ENCODE measurements at places on chromosomes 11 and 22. TPM values are rescaled to one million over a fixed set of nuclear protein-coding genes. Genes with fewer than 3 reads are reported as not detected.

The BACE1 gene
- total RNA-seq = 16.6 TPM

- no peaks in the 10 kb centered on the region for H3K4me1 ChIP-seq
- H3K27ac ChIP-seq = no peak overlapping the region
- H3K27me3 ChIP-seq = no peaks in the 10 kb centered on the region
- H3K4me3 ChIP-seq = no peak overlapping the region
- no peak for DNase-seq
- no peaks in the 10 kb centered on the region for H3K36me3 ChIP-seq
Measured at GRCh38 chr11:108405706-108406105, 61.6 kb downstream of the C11orf65 start.

DNA sequence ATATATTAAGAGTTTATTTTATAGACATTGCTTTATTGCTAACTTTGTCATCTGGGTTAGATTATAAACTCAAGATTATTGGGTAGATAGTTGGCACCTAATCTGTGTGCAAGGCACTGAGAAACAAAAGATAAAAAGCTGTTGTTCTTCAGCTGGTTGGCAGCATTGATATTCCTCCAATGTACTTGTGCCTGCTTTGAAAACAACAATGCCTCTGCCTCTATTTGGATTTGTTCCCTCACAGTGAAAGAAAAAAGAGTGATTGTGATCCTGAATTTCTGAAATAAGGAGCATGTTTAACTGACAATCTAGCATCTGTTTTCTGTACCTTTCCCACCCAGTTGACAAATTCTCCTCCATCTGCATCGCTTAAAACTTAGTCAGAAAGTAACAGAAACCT is 98.3 kb downstream of the TYR start:
- no peaks in the 10 kb centered on the region for H3K4me1 ChIP-seq
- no peak overlapping the region for H3K27ac ChIP-seq
- no peak for DNase-seq
- no peaks in the 10 kb centered on the region for H3K36me3 ChIP-seq
- H3K4me3 ChIP-seq = no peak overlapping the region

The CCT8L2 gene
- not detected for total RNA-seq

The TMEM191B gene
- total RNA-seq = 0.13 TPM

GRCh38 chr22:37051391-37052385 is at the start of gene KCTD17:
Gene KCTD17 (plus strand): TSS chr22:37051742. CDS start chr22:37051761, 19 bp downstream.
- H3K4me3 ChIP-seq = peak within 1 kb of the TSS; percentile 53
- peaks cover 32% of the 10 kb centered on the region for H3K4me1 ChIP-seq
- H3K36me3 ChIP-seq = peaks cover 15% of the 10 kb centered on the region
- peak; percentile 88 for DNase-seq
- no peaks in the 10 kb centered on the region for H3K27me3 ChIP-seq

The NXPE2 gene
- total RNA-seq = 0.18 TPM

The GLYATL1 gene
- 0.58 TPM for total RNA-seq

The NTM gene
- total RNA-seq = 8.5 TPM

GRCh38 chr22:38706101-38706900 is 557 bp downstream of the GTPBP1 start:
- H3K4me1 ChIP-seq = peaks cover 32% of the 10 kb centered on the region
- no peaks in the 10 kb centered on the region for H3K27me3 ChIP-seq

DNA sequence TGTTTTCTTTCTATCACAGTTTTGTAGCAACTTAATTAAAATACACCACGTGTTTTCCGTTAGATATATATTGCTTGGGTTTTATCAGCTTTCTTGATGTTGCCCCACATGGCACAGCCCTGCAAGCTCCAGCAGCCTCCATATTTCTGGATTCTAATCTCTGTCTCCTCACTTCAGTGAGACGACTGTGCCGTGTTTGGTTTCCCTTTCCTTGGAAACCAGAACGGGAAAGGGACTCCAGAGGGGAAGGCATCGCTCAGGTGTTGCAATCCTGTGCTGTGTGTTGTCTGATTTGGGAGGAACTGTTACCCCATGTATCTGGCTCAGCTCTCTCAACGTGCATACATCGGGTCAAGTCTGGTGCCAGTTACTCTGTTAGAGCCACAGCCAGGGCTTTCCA is 464.2 kb upstream of the B3GAT1 start:
- no peaks in the 10 kb centered on the region for H3K4me1 ChIP-seq
- H3K27ac ChIP-seq = no peak overlapping the region
- no peaks in the 10 kb centered on the region for H3K36me3 ChIP-seq
- H3K4me3 ChIP-seq = no peak overlapping the region
- H3K27me3 ChIP-seq = peaks cover 8% of the 10 kb centered on the region

The TSSK2 gene
- total RNA-seq = 0.04 TPM

The VSIG10L2 gene
- 0.27 TPM for total RNA-seq

The GAL3ST3 gene
- total RNA-seq = 0.80 TPM

DNA sequence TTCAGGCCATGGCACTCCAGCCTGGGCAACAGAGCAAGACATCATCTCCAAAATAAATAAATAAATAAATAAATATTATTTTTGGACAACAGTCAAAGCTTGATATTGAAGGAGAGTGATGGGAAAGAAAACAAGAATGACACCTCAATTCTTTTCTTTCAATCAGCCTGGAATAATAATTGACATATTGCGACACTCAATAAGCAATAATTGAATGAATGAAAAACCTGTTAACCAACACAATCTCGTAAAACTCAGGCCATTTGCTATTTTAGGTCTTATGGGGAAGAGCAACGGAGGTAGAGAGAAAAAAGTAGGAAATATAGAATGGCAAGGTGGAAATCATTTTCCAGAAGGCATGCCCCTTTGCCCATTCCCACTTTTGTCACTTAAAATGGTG is 10.5 kb upstream of the RBFOX2 start:
- peaks cover 2% of the 10 kb centered on the region for H3K27me3 ChIP-seq
- DNase-seq = no peak
- no peaks in the 10 kb centered on the region for H3K36me3 ChIP-seq
- no peak overlapping the region for H3K4me3 ChIP-seq

The MS4A3 gene
- 0.49 TPM for total RNA-seq

GRCh38 chr11:35116762-35117640 is 22.0 kb upstream of the CD44 start:
- DNase-seq = peak; percentile 94
- peaks cover 20% of the 10 kb centered on the region for H3K4me1 ChIP-seq

The RRP7A gene
- total RNA-seq = 33.8 TPM

GRCh38 chr11:80227915-80228314 is 787.1 kb upstream of the TENM4 start:
- no peaks in the 10 kb centered on the region for H3K36me3 ChIP-seq
- no peaks in the 10 kb centered on the region for H3K4me1 ChIP-seq
- no peak overlapping the region for H3K27ac ChIP-seq

DNA sequence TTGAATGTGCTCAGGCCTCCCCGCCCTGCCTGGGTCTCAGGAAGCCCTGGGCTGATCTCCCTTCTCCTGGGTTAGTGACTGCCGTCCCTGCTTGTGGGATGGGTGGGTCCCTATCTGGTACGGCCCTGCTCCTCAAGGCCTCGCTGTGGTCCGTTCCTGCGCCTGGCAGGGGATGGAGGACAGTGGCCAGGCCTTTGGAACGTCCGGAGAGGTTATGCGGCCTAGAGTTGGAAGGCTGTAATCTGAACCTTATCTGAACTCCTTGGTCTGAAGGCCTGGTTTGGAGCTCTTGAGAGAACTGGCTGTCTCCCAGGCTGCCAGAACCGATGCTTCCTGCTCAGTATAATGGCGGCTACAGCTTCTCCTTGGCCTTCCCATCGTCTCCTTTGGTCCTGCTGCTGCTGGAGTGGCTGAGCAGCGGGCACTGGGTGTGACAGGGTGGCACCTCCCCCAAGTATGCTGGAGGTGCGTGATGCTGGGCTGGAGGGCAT is 72.8 kb downstream of the FLI1 start:
- H3K4me3 ChIP-seq = no peak overlapping the region
- peak overlapping the region; percentile 83 for H3K27ac ChIP-seq
- H3K27me3 ChIP-seq = peaks cover 3% of the 10 kb centered on the region
- peaks cover 11% of the 10 kb centered on the region for H3K36me3 ChIP-seq

- H3K4me3 ChIP-seq = no peak overlapping the region
- no peak overlapping the region for H3K27ac ChIP-seq
- DNase-seq = no peak
- no peaks in the 10 kb centered on the region for H3K36me3 ChIP-seq
Measured at GRCh38 chr22:30626413-30626812, 9.2 kb upstream of the SLC35E4 start.

The CECR2 gene
- total RNA-seq = 10.3 TPM

The GLYAT gene
- not detected for total RNA-seq

The SMIM35 gene
- under 0.01 TPM for total RNA-seq
